Right atrium auricular region (tissue), 2 donors: ENCODE measurements at places on chromosomes 4 and X. TPM values are rescaled to one million over a fixed set of nuclear protein-coding genes. Genes with fewer than 3 reads are reported as not detected.

Gene STK32B
- 0.31 TPM for total RNA-seq

Gene CCNG2
- total RNA-seq: 7.8 TPM

Gene MCF2
- 1.1 TPM for total RNA-seq

Gene CTAG1A
- not detected for total RNA-seq
